ENCODE measurements at places on chromosomes 3 and 15.

DNA sequence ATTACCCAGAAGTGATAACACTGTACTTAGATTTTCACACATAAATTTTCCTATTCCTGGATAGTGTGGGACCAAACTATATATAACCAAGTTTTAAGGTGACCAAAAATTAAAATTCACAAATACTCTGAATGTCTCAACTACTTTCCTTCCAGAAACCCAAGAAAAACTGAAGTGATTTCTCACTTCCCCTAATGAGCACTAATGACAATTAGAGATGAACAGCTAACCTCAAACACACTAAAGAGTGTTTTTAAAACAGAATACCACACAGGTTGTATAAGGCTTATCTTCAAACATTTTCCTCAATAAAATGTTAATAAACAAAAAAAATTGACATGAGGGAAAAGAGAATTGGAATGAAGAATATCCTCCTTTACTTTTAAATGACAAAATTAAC lies 188.2 kb downstream of the ZBTB20 start:
- DNase-seq: no peak

- DNase-seq: no peak
These were observed 1.1 kb downstream of the KLHL6 start for GRCh38 chr3:183554377-183554776.

- DNase-seq: no peak
These were observed 264.0 kb upstream of the SLITRK3 start for GRCh38 chr3:165459924-165460835.

DNA sequence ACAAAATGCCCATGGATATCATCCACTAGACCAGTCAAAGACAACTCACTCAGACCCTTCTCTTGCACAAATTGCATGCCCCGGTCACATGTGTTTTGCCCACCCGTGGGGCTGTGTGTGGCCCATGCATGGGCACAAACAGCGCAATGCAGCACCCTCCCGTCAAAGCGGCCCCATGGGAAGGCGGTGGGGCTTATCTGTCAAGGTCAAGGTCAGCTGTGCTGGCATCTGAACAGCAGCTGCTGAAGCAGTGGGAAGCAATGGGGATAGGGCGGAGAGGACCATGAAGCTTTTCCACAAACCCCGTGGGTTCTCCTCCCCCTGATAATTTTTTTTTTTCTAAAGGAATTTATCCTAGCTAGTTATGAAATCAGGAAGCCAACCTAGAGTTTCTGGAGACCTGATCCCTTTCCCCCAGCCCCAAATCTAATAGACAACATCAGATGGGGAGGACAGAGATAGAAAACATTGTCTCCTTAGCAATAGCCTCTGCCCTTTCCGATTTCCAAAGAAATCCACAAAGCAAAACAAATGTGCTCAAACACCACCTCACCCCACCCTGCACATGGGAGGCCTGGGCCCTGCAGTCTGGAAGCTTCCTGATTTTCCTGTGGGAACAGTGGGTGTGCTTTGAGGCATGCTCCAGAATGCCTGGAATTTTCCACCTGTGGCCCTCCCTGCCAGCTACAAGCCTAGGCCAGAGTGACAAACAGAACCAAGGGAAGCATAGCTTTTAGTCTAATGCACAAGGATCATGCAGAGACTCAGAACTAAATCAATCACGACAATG lies 84.4 kb downstream of the BDH1 start:
- no peak for DNase-seq

GRCh38 chr15:81244306-81244705 lies 47.6 kb downstream of the IL16 start:
- no peak for DNase-seq

DNA sequence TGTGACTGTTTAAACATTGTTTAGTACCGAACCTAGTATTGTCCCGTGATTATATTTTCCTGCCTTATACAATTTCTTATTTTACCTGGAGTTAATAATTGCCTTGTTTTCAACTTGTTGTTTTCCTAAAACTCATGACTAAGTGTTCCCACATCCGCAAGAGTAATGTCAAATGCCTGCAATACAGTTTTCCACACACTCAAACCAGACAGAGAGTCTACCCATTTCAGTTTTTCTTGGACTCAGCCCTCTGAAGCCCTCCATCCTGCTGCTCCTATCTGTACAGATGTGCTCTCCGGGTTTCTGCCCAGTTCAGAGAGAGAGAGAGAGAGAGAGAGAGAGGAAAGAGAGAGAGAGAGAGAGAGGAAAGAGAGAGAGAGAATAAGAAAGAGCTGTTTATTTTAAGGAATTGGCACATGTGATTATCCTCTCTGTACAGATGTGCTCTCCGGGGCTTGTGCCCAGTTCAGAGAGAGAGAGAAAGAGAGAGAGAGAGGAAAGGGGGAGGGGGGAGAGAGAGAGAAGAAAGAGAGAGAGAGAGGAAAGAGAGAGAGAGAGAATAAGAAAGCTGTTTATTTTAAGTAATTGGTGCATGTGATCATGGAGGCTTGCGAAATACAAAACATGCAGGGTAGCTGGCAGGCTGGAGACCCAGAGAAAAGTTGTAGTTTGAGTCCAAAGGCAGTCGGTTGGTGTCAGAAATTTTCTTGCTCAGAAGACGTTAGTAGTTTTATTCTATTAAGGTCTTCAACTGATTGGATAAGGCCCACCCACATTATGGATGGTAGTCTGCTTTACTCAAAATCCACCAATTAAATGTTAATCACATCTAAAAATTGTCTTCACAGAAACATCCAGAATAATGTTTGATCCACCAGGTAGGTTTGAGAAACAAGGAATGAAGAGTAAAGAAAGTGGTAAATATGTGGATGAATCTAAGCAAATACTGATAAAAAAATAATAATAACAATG lies 104.1 kb upstream of the GOLGA8J start:
- DNase-seq: no peak

DNA sequence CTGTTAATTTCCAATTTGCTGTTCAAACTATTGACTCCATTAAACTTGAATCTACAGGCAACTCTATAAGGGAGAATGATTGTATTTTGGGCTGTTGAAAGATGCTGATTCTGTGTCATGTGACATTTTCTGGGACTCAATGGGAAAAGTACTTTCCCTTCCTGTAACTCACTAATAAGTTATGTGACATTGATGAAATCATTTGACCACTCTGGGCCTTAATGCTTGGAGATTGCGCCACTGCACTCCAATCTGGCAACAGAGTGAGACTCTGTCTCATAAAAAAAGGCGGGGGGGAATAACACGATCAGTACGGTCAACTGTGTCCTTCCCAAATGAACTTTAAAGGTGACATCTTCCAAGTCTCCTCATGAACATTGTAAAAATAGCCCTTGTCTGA lies 215.2 kb upstream of the SGO1 start:
- DNase-seq: no peak

DNA sequence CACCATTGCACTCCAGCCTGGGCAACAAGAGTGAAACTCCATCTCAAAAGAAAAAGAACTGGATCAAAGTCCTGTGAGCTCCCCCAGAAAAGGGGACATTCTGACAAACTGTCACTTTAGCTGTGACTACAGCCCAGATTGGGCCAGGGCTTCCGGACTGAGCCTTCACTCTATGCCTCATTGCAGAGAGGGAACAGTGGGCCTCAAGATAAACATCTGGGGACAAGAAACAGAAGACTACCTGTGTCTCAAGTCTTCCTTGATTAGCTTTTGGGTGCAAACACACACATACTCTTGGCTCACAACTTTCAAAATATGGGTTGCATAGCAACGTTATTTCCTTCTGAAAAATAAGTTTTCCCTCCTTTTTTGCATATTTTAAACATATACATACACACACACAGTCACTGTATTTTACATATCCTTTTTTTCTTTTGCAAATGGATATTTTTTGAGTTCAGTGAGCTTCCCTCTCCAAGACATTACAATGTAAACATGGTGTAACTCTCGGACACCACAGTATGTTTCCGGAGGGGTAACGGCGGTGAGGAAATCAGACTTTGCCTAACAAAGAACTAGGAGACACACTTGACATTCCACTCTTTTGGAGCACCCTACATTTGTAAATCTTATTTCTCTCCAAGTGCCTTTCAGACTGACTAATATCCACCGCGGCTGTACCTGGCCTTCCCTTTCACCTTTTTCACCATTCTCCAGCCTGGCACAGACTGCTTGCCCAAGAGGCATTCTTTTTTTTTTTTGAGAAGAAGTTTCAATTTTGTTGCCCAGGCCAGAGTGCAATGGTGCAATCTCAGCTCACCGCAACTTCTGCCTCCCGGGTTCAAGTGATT lies 3.5 kb downstream of the TKT start:
- DNase-seq: no peak

DNA sequence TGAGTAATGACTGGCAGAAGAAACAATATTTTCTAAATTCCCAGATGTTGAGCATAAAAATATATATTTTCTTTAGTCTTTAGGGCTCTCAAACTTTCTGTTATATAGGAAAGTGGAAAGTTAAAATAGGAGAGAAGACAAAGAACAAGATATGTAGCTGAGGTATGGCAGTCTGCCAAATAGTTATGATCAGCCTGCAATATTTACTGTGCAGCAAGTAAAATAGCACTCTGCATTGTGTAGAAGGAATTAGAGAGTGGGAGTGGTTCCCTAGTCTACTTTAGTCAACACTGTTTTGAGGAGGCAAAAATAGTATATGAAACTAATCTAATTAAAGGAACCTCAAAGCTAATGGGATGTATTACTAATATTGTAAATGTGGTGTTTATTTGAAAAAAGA lies 978.1 kb upstream of the ALCAM start:
- DNase-seq: peak; percentile 90

DNA sequence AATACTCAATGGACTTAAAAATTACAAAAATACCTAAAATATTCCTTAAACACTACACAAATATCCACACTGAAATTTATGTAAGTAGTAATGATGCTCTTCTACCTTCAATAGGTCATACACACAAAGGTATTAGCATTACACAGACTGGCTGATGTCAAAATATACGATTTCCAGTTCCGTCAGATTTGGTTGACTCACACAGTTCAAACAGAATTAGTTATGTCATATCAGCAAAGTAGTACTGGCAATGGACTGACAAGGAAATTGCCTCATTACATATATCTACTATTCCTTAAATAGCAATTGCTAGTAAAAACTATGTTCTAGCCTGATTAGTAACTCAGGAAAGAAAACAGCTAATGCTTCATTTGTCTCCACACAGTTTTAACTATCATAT lies 70.8 kb downstream of the ADAM10 start:
- DNase-seq: no peak

DNA sequence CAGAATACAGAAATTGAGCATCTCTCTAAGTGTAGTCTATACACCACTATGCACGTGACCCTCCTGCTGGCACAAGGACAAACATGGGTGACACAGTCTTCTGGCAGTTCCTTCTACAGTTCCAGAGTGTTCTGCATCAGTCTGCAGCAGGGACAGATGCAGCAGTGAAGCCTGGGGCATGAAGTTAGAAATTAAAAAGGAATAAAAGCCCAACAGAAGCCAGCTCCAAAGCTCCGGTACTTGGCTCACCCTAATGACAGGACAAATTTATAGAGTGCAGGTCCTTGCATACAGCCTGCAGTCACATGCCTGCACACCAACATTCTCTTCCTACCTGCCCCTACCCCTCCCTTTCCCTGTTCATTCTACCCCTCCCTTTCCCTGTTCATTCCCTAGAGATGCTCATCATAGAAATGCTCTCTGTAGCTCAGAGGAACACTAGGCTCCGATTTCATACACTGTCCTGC lies 15.0 kb downstream of the UACA start:
- DNase-seq: no peak

DNA sequence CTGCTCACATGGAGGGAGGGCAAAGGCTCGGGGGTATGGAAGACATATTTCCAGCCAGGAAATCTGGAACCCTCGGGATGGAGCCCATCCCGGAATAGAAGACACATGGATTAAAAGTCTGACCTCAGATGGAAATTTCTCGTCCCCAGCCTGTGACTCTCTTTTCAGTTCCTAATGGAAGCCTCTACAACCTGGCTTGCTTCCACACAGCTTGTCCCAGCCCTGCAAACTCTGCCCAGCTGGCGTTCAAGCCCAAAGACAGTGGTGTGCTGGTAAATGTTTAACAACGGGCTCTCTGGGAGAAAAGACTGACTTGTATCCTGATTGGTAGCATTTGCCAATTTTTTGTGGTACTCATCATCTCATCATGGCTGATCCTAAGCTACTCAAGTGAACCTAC lies 35.6 kb upstream of the TLE3 start:
- DNase-seq: no peak

DNA sequence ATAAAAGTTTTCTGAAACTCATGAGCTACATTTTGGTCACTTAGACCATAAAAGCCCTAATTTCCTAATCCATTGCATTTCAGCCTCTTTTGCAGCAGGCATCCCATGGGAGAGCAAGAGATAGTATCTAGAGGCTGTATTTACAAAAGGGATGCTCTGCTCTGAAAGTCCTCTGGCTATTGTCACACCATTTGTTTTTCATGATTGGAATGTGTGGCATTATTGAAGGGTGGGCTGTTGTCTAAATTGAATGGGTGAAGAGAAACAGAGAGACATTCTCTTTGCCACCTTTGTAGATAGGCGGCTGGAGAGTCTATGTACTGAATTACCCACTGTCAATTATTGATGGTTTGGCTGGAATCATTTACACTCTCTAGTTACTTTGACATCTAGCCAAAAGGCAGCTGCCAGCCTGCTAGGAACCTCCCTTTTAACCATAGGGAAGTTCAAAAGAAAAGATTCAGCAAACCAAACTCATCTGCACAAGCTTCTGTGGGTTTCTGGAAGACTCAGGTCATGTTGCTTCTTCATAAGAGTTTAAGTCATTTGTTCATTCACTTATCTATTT lies 89.8 kb upstream of the RARB start:
- DNase-seq: peak; percentile 18

DNA sequence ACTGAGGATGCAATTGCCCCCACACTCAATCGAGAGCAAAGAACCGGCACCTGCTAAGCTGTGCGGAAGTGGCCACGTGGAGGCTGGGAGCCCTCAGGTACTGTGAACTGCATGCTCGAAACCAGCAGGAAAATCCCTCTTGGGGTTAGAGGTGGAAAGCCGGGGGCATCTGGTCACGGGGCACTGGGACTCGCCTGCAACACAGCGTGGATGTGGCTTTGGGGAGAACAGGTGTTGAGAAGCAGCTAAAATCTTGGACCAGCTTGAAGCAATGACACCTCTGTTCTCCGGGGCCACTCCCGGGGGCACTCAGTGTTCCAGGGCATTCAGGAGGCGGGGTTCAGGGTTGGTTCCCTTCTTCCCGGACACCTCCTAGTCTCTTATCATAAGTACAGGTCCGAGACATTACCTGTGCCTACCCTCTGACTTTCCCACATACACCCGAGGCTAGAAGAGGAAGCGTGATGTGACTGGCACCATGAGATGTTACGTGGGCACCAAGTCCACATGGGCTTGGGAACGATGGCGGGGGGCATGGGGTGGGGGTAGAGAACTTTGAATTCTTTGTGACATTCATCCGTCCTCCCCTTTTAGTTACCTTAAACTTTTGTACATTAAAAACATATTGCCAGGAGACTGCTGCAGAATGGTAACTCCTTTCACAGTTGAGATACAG lies 172.0 kb downstream of the ADAMTS17 start:
- DNase-seq: no peak

- DNase-seq: no peak
These were observed 19.2 kb downstream of the GYG1 start for GRCh38 chr3:149010504-149010951.

GRCh38 chr3:122668930-122669730 lies 11.5 kb upstream of the PARP14 start:
- DNase-seq: no peak

Data from COR-L47 (cell line).